Inflammatory macrophage treated with lipopolysaccharide for 4 hours (primary cell): ENCODE measurements at places on chromosomes 2 and 18.
A peak's percentile ranks its signal among the peaks of the same experiment; 100 is the strongest.

DNA sequence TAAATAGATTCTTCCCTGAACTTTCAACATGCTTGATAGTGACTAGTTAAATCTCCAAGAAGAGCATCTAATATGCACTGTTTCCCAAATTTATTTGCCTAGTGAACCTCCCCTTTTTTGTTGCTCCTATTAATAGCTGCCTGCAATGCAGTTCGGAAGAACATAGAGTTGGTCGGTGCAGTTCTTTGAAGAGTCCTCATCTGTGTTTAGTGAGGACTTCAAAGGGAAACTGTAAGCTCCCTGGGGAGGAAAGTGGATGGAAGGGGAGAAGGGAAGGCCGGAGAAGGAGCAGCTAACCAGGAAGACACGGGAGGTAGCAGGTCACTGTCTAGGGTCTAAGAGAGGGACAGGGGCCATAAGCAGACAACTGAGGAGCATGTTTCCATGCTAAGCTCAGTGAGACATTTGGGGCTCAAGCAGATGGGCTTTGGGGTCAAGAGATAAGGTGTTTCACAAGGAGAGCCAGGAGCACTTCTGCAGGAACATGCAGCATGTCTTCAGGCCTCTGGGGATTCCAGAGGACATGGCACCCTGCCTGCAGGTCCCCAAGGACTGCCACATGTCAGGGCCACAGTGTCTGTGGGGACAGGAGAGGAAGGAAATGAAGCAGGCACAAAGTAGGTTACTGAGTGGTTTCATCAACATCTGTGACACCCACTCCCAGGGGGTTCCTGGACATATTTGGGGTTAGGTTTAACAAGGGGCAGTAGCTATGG is 48.7 kb upstream of the ANXA4 start:
- DNase-seq, result peak; percentile 15

GRCh38 chr2:176960736-176961520 is 251.7 kb upstream of the HNRNPA3 start:
- peak; percentile 63 for DNase-seq

- DNase-seq, result peak; percentile 17
These were observed 51.7 kb upstream of the ATP5MC3 start for GRCh38 chr2:175233135-175233719.

DNA sequence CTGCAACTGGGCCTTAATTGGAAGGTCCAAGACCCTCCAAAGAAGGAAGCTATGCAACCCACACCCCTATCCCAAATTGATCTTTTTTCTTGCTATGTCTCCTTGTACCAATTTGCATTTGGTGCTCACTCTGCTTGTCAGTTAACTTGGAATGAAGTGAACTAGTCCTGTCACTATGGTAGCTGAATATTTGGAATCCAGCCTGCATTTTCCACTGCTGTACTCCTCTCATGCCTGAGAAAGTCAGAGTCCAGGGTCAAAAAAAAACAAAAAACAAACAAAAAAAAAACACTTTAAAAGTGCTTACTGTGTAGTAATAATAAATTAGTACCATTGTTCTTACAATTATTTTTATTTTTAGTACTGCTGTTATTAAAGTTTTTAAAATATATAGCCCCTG is 462.8 kb upstream of the SLC8A1 start:
- DNase-seq, result no peak

GRCh38 chr18:56980151-56980550 is 166.7 kb upstream of the BOD1L2 start:
- no peak for DNase-seq

DNA sequence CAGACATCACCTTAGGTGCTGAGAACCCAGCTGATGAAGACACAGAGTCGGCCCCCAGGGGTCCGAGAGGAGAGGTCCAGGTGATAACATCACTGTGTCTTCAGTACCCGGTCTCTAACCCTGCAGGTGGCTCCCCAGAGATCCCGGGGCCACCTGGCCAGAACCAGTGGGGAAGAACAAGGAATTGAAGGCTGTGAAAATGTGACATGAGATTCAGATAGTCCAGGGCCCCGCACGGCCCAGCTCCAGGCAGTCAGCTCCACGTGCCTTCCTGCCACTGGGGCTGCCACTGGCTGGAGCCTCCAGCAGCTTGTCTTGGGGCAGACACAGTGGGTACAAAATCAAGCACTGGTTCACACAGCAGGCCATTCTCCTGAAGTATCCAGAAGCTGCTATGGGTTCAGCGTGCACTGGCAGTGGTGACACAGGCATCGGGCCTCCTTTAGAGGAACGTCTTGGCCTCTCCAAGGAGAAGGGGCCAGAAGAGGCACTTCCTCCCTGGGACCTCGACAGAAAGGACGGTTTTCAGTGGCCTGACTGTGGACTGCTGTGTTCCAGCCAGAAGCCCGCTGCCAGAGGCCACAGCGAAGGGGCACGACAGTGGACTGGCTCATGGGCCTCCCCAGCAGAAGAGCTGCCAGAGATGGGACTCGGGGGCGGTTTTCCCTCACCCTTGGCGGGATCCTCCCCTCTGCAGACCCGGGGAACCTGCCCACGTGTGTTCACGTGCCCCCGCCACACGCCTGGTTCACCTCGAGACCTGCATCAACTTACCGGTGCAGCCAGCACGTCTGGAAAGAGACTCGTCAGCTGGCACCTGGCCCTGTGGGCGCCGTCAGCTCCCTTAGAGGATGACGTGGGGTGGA is 150.4 kb downstream of the HDAC4 start:
- DNase-seq, result no peak

GRCh38 chr18:7333025-7333562 is 102.2 kb downstream of the LRRC30 start:
- no peak for DNase-seq

- DNase-seq, result no peak
These were observed 31.2 kb upstream of the OTOF start for GRCh38 chr2:26509141-26509540.

- DNase-seq, result no peak
These were observed 347.8 kb downstream of the ALK start for GRCh38 chr2:29573612-29574011.

DNA sequence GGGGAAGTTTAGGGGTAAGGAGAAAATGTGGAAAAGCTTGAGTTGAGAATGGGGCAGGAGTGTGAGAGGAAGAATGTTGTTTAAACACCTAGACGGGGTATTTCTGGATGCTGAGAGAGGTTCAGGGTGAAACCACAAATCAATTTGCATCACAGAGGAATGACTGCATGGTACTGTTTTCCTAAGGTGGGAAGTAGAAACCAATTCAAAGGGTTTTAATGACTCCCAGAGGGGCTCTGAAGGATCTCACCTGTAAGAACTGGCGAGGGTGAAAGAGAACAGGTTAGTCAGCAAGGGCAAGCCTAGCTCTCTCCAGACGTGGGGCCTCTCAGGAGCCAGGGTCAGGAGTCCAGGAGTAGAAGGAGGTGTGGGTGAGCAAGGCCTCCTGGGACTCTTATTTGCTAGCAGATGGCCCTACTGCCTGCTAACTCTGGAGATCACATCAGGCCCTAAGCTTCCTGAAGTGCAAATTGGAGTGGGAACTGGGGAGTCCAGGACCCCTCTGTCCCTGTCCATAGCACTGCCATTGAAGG is 133.0 kb upstream of the CELF4 start:
- DNase-seq, result no peak

DNA sequence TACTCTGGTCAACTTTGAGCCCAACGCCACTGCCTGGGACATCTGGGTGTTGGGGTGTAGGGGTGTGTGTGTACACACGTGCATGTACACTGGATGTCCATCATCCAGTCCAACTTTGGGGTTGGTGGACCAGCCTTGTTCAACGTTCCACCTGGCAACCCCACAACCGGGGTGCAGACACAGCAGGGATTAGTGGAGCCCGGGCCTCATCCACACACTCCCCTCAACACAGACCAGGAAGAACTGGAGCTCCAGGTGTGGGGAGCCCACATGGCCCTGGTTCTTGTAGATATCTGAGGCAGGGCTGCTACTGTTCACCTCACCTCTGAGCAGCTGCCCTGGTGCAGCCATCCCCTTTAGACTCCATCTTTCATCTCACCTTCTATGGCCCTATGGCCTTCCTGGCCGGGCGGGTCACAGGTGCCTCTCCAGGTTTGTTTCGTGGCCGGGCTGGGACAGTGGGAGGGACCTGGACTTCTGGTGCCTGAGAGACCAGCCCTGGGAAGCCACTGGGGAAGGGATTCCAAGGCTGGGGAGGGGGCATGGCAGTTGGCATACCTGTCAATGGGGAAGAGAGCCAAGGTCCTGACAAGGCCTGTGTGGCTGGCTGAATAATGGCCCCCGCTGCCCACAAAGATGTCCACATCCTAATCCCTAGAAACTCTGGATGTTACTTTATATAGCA is 7.5 kb downstream of the NEU2 start:
- no peak for DNase-seq

DNA sequence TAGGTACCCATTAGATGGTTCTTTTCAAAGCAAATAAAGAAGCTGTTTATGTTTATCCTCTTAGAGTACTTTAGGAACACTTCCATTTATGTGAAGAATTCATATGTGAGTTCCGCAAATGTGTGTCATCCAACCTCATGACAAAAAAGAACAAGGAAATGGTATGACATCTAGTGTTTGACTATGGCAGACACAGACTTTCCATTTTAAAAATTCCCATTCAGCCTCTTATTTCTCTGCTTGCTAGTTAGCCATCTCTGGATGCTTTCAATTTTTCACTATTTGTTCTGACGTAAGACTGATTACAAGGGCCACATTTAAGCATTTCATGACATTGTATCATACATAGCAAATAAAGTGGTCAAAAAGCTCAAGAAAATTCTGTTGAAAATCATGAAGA is 103.0 kb downstream of the ZAP70 start:
- no peak for DNase-seq

GRCh38 chr18:31512203-31512764 is 14.3 kb downstream of the DSG2 start:
- DNase-seq, result peak; percentile 71

GRCh38 chr2:101942851-101943250 is 48.9 kb upstream of the IL1R2 start:
- no peak for DNase-seq
